ENCODE measurements at places on chromosomes 11 and 22. TPM values are rescaled to one million over a fixed set of nuclear protein-coding genes. Genes with fewer than 3 reads are reported as not detected.
A peak's percentile ranks its signal among the peaks of the same experiment; 100 is the strongest.

DNA sequence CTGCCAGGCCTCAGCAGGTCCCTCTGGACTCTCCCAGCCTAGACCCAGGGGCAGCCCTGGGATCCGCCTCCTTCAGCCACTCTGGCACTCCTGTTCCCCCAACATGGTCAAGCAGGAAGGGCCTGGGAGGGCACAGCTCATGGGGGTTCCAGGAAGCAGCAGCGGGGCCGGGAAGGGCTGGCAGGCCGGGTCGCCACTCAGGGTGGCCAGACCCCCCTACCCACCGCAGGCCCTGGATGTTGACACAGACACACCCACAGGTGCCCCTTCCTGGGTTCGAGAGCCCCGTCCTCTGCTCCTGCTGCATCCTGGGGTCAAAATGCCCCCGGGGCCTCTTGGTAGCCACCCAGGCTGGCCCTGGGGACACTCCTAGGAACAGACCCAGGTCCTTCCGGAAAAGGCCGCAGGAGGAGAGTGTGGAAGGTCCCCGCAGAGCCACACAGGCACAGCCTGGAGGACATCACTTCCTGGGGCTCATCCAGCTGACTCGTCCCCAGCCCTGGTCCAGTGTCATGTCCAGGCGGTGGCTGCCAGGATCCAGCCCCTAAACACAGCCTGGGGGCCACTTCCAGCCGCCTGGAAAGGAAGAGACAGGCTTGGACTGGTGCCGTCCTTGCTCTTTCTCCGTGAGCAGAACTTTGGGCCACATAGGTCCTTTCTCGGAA lies 6.8 kb upstream of the PIM3 start:
- H3K36me3 ChIP-seq: no peaks in the 10 kb centered on the region
- H3K27me3 ChIP-seq: no peaks in the 10 kb centered on the region
- H3K27ac ChIP-seq: no peak overlapping the region
- no peak for DNase-seq

DNA sequence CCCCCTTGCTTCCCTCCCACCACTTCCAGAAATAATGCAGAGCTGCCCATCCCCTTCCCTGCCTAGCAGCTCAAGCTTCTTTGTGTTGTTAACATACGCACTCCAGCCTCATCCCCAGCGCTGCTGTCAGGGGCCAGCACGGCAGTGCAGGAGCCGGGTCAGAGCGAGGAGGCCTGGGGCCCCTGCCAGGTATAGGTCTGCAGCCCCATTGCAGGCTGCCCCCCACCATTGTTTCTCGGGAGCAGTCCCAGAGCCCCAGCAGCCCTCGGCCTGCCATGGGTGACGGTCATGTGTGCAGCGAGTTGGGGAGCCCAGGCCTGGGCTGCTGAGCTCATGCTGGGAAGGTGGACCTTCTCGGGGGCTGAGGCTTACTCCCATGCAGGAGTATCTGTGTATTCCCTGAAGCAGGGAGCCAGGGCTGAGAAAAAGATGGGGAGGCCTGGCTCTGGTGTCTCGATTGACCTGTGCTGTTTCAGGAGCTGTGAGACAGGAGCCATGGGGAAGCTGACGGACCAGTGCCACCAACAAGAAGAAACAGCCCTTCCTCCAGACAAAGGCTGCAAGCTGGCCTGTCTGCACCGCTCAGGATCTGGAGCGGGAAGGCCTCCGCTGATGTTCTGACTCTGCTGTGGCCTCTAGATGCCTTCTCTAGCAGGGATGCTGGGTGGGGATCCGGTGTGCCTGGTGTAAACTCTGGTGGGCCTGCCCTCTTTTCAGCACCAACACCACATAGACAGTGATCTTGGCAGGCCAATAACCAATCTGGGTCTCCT lies 220.5 kb upstream of the B3GAT1 start:
- H3K4me1 ChIP-seq: no peaks in the 10 kb centered on the region
- H3K27me3 ChIP-seq: peaks cover 8% of the 10 kb centered on the region
- H3K4me3 ChIP-seq: no peak overlapping the region

- peaks cover 29% of the 10 kb centered on the region for H3K36me3 ChIP-seq
- H3K4me1 ChIP-seq: peaks cover 35% of the 10 kb centered on the region
- peak overlapping the region; percentile 63 for H3K4me3 ChIP-seq
- DNase-seq: no peak
- peak overlapping the region; percentile 88 for H3K27ac ChIP-seq
These were observed 99.5 kb downstream of the CASP12 start for GRCh38 chr11:104798789-104799188.

DNA sequence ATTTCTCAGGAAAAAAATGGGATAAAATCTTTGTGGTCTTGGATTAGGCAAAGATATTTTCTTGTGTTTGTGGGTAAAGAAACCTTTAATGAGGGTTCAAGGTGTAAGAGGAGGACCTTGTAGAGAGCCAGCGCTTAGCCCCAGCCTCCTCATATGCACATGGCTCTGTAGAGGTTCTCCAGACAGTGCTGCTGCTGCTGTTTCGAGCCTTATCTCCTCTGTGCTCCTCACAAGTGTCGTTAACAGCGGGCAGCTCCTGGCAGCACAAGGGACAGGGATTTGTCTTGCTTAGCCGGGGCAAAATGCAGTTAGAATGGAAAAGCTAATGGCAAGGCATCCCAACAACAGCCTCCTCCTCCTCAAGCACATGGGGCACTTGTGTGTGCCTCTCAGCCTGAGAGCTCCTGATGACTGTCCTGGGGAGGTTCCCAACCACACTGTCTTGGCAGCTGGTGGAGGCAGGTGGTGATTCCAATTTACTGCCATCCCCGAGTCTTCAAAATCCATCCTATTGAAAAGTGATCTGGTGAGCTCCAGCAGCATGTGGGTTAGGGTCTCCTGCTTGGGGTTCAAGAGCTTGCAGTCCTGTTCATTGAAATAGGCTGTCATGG lies 7.6 kb upstream of the MSANTD2 start:
- H3K4me3 ChIP-seq: no peak overlapping the region
- H3K4me1 ChIP-seq: no peaks in the 10 kb centered on the region
- peaks cover 22% of the 10 kb centered on the region for H3K27me3 ChIP-seq
- no peak overlapping the region for H3K27ac ChIP-seq
- DNase-seq: no peak

- H3K27ac ChIP-seq: no peak overlapping the region
- peaks cover 8% of the 10 kb centered on the region for H3K27me3 ChIP-seq
- no peak overlapping the region for H3K4me3 ChIP-seq
- H3K36me3 ChIP-seq: no peaks in the 10 kb centered on the region
These were observed 58.2 kb downstream of the YAP1 start for GRCh38 chr11:102168481-102168880.

GRCh38 chr11:24056051-24056450 lies 440.8 kb upstream of the LUZP2 start:
- no peak overlapping the region for H3K27ac ChIP-seq
- no peaks in the 10 kb centered on the region for H3K4me1 ChIP-seq

- H3K4me1 ChIP-seq: peaks cover 12% of the 10 kb centered on the region
- H3K27ac ChIP-seq: no peak overlapping the region
- peaks cover 19% of the 10 kb centered on the region for H3K27me3 ChIP-seq
- H3K36me3 ChIP-seq: peaks cover 2% of the 10 kb centered on the region
These were observed 30.4 kb upstream of the MICAL2 start for GRCh38 chr11:12079726-12080556.

Gene MIAT
- total RNA-seq: 26.3 TPM

Gene LRRC4C
- total RNA-seq: not detected

Gene MAPK8IP2
- total RNA-seq: 0.31 TPM

Gene OR5AL1
- not detected for total RNA-seq

Gene TIGD3
- total RNA-seq: 1.4 TPM
